Foreskin melanocyte (primary cell): ENCODE measurements at places on chromosomes 16 and 17.

GRCh38 chr17:27475070-27475673 lies 18.9 kb downstream of the KSR1 start:
- DNase-seq: no peak

DNA sequence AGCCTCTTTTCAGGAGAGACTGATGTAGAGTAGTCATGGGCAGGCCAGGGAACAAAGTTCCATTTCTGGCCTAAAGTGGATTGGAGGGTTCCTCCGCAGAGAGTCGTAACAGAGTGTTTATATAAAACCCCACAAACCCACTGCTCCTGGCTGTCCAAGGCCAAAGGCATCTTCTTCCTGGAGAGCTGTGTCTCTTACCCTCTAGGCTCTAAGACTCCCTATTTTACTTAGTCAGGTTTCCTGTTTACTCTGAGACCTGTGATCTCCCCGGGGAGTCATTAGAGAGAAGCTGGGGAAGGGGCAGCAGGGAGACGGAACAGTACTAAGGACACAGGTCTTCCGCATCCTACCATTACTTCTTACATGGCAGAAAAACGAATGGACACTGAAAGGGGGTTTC lies 69.5 kb downstream of the HIC1 start:
- no peak for DNase-seq

- no peak for DNase-seq
Observed at GRCh38 chr17:67266496-67266895, 21.5 kb upstream of the HELZ start.

- DNase-seq: no peak
Observed at GRCh38 chr17:22217135-22217534, 524.8 kb downstream of the KCNJ18 start.

GRCh38 chr17:40069751-40070708 lies 7.3 kb downstream of the THRA start:
- DNase-seq: no peak

DNA sequence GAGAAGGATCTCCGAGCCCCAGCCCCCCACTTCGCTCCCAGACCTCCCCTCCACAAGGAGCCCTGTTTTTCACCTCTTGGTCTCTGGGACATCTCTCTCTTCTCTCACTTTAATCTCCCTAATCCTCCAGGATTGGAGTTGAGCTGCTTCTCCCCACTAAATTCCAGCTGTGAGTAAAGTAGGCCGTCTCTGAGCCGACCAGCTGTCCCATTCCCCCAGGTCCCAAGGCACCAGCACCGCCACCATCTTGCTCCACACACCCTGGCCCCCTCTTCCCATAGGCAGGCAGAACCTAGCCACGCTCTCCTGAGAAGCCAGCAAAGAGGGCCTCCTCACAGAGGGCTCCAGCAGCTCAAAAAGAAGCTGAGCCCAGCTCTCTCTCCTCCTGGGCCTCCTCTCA lies 878 bp downstream of the DLG4 start:
- DNase-seq: no peak

GRCh38 chr16:82769845-82770244 lies 143.1 kb downstream of the CDH13 start:
- DNase-seq: no peak

- DNase-seq: no peak
Observed at GRCh38 chr16:52584354-52585320, 37.7 kb upstream of the TOX3 start.

DNA sequence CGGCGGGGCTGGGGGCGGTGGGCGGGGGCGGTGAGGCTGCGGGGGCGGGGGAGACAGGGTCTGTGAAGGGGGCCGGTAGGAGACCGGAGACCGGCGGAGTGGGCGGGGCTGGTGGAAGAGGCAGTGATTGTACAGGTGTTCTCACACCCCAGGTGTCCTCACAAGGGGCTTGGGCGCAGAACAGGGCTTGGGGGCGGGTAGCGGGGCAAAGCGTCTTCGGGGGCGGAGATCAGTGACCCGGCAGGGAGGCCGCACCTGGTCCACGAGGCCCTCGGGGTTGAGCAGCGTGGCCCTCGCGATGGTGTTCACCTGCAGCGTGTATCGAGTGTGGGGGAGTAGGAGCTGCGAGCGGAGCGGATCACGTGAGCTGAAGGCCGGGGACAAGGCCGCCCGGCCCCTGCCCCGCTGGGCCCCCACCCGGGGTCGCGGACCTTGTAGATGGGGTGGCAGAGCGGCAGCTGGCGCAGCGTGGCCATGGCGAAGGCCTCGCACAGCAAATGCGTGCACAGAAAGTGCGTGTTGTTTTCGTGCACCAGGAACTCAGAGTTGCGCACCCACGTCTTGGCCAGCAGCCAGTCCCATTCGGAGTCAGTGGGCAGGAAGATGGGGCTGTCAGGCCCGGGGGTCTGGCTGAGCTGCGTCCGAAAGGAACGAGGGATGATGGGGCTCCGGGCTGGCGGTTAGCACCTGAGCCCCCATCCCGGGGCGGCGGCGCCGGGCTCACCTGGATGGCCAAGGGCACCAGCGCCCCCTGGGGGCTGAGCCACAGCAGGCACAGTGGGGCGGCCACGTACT lies 8.5 kb downstream of the ALOXE3 start:
- no peak for DNase-seq

GRCh38 chr16:85407-85782 lies 7.4 kb downstream of the MPG start:
- DNase-seq: no peak

GRCh38 chr16:48497129-48497528 lies 111.9 kb upstream of the SIAH1 start:
- no peak for DNase-seq

- no peak for DNase-seq
Observed at GRCh38 chr16:17309510-17309909, 161.2 kb downstream of the XYLT1 start.

GRCh38 chr16:23575834-23576233 lies 18.3 kb downstream of the UBFD1 start:
- DNase-seq: no peak

- no peak for DNase-seq
Observed at GRCh38 chr16:67718668-67719047, 458 bp downstream of the GFOD2 start.

GRCh38 chr16:73813527-73813926 lies 483.1 kb upstream of the PSMD7 start:
- no peak for DNase-seq

DNA sequence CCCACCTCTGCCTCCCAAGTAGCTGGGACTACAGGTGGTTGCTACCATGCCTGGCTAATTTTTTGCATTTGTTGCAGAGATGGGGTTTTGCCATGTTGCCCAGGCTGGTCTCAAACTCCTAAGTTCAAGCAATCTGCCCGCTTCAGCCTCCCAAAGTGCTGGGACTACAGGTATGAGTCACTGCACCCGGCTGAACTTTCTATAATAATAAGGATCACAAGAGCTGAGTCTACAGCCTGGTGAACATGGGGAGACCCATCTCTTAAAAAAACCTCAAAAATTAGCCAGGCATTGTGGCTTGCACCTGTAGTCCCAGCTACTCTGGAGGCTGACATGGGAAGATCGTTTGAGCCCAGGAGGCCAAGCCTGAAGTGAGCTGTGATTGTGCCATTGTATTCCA lies 53.5 kb downstream of the WDR59 start:
- no peak for DNase-seq
